ENCODE measurements at places on chromosomes 4 and X.

GRCh38 chrX:114635986-114636385 is 52.1 kb downstream of the HTR2C start:
- no peak for DNase-seq

DNA sequence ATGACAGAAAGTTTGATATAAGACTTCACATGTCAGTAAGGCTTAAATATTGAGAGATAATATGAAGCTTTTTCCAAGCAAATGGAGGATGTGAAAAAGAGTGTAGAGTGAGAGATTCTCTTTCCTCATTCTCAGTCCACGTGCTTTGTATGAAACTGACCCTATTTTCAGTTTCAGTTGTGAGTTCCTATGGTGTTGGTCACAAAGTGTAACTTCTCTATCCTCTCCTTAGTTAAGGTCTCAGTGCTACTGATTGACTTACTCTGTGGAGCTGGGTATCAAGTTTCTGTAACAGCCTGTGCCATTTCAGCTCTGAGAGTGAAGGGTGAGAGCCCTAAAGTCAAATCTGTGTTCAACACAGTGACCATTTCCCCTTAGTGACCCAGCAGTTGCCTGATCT is 277.2 kb downstream of the EPHA5 start:
- no peak for DNase-seq

DNA sequence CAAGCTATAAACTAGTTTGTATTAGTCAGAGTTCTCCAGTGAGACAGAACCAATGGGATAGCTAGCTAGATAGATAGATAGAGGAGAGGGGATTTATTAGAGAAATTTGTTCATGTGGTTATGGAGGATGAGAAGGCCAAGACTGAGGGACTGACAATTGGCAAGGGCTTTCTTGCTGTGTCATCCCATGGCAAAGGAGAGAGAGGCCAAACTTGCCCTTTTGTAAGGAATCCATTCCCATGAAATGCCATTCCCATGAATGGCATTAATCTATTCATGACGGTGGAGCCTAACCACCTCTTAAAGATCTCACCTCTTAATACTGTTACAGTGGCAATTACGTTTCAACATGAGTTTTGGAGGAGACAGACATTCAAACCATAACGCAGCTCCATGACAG is 58.1 kb downstream of the LINC00632 start:
- DNase-seq: no peak

DNA sequence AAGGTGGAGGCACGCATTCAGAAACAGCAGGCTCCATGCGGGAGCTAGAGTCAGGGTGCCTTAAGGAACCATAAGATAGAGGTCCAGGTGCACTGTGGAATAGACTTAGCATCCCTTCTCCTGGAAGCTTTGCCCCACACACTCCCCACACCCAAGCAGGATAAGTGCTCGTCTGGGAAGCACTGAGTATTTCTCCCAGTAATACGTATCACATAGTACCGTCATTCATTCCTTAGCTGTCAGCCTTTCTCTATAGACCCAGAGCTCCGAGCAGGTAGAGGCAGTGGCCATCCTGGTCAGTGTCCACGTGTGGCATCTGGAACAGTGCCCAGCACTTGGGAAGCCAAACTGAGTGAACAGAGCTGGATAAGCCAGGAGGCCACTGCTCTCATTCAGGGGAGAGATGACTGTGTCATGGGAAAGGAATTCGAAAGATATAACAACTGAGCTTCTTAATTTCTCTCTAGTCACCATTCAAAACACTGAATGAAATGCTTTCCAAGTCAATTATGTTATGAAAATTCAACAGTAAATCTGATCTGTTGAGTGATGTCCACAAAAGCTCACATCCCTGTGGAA is 9.9 kb downstream of the APBB2 start:
- DNase-seq: no peak

- DNase-seq: no peak
These were observed 34.3 kb downstream of the OR13H1 start for GRCh38 chrX:131577999-131578734.

- no peak for DNase-seq
These were observed 35.9 kb downstream of the WDR1 start for GRCh38 chr4:10080589-10081217.

- no peak for DNase-seq
These were observed 28.6 kb downstream of the BEX3 start for GRCh38 chrX:103405009-103405333.

- no peak for DNase-seq
These were observed 26.1 kb upstream of the IGFBP7 start for GRCh38 chr4:57136281-57136680.

All from activated CD8-positive, alpha-beta memory T cell treated with anti-CD3 and anti-CD28 coated beads for 1 hour (primary cell).